ENCODE measurements at places on chromosomes 7 and 10.
A peak's percentile ranks its signal among the peaks of the same experiment; 100 is the strongest.

DNA sequence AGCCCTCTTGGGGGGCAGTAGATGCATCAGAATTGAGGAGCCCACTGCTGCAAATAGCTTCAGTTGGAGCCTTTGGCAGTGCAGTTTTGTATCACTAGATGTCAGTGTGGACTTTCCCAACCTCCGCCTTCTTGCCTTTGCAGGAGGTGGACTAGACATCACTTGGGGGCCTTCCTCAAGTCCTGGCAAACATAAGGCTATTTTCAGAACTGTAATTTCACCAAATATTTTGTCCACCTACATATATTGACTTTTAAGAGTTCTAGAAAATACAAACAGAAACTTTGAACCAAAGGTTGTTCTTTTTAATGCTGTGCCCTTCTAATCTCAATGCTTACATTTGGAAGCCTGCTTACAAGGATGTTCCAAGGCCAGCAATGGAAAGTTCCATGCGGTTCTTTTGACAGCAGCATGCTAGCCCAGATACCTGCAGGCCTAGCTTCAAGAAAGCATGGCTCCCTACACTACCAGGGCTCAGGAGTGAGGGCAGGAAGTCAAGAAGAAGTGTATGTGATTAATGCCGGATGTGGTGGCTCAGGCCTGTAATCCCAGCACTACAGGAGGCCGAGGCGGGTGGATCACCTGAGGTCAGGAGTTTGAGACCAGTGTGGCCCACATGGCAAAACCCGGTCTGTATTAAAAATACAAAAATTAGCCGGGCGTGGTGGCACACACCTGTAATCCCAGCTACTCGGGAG lies 8.0 kb upstream of the ZNRF2 start:
- ATAC-seq: peak; percentile 67

GRCh38 chr7:2471396-2471795 lies 4.8 kb downstream of the GRIFIN start:
- ATAC-seq: no peak

- ATAC-seq: no peak
These were observed 161.4 kb downstream of the TFEC start for GRCh38 chr7:115869190-115869589.

GRCh38 chr7:27180431-27181420 lies 4.3 kb downstream of the HOXA11 start:
- ATAC-seq: no peak

- ATAC-seq: peak; percentile 40
These were observed 72.7 kb downstream of the LHPP start for GRCh38 chr10:124534231-124534798.

DNA sequence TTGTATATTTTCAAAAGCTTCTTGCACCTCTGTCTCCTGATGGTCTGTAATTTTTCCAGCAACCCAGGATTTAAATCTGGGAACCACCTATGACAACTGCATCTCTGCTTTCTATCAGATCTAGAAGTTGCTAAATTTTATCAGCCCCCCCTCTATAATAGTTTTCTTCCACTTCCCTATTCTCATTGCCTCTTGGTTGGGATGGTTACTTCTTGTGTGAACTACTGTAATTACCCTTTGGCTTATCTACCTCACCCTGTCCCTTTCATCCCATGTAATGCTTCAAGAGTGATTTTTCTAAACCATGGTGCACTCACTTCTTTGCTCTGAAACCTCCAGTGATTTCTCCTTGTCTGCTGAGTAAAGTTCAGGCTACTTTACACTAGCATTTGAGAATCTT lies 92.3 kb downstream of the BMPR1A start:
- ATAC-seq: no peak

GRCh38 chr7:44622342-44623151 lies 16.1 kb downstream of the OGDH start:
- peak; percentile 83 for ATAC-seq

DNA sequence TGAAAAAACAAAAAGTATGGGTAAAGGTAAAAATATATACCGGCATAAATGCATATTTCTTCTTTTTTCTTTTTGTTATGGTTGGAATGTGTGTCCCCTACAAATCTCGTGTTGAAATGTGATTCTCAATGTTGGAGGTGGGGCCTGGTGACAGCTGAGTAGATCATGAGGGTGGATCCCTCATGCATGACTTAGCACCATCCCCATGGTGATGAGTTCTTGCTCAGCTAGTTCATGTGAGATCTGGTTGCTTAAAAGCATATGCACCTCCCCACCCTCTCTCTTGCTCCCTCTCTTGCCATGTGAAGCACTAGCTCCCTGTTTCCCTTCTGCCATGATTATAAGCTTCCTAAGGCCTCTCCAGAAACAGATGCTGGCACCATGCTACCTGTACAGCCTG lies 93.3 kb downstream of the HYCC1 start:
- no peak for ATAC-seq

DNA sequence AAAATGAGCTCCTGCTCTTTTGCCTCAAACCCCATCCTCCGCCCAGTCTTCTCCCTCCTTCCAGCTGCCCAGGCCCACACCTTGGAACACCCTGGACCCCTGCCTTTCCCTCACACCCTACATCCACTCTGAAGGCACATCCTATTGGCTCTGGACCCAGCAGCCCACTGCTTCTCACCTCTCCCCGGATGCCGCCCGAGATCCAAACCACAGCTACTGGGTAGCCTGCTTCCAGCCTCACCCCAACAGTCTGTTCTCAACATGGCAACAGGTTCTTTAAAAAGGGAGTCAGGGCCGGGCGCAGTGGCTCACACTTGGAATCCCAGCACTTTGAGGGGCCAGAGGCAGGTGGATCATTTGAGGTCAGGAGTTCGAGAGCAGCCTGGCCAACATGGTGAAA lies 9.5 kb upstream of the SMARCD3 start:
- ATAC-seq: no peak

DNA sequence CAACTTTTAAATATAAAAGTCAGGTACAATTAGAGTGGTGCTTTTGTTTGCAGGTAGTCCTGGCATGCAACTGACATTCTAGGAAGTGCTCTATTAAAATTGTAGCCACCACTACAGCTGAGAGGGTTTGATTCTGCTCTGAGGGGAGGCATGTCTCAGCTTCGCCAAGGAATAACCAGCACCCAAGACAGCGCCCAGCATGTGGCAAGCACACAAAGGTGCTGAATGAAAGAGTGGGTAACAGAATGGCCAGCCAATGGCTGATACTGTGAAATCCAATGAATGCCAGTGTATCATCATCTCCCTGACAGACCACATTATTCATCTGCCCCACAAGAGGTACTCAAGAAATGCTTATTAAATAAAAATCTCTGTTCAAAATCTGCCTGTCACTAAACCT lies 6.9 kb downstream of the PARP12 start:
- no peak for ATAC-seq

DNA sequence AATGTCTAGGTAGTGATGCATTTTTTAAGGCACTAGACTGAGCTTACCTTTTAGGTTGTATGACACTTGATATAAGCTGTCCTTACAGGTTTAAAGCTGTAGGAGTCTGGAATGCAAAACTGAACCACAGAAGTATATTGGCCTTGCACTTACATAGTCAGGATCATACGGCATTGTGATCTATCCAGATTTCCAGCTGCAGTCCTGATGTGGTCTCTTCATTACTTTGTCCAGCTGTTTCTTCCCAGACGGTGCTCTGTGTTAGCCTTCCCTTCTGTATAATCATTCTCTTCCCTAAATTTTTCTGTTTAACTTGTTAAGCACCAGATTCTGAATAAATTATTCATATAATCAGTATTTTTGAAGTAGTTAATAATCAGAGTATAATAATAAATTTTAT lies 67.1 kb downstream of the AUTS2 start:
- ATAC-seq: no peak

DNA sequence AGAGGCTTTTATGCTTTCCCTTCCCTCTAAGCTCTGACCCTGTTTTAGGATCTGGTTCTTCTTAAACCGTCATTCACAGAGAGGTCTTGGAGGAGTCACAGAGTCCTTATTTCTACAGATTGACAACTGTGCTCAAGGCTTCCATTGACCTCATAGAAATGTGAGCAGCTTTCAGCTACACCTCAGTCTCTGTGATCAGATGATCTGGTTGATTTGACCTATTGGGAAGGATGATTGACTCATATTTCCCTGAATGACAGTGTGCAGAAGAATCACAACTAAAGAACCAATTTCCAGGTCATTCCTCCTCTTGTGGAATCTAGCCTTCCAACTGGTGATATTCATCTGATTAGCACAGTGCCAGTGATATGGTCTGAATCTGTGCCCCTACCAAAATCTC lies 3.4 kb downstream of the CYP3A4 start:
- ATAC-seq: no peak

DNA sequence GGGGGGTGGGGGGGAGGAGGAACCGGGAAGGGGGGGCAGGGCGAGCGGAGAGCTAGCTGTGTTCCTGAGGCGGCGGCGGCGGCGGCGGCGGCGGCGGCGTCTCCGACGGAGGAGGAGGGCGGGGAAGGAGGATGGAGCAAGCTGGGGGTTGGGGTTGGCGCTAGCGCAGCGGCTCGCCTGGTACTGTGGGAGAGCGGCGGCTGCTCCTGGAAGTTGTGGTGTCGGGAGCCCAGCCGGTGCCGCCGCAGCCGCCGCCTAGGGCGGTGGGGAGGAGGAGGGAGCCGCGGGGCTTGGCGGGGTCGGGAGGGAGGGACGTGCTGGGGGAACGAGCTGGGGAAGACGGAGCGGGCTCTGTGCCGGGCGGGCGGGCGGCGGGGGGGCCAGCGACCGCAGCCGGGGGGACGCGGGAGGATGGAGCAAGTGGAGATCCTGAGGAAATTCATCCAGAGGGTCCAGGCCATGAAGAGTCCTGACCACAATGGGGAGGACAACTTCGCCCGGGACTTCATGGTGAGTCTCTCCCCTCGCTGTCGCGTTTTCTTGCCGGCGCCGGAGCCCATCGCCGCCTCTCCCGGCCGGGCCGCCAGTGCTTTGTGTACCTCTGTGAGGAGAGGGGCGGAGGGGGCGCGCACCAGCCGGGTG lies at the start of gene PTPN12:
PTPN12 (plus strand) TSS at position 160 of the 642 bp plus-strand sequence; CDS start at position 412, 252 bp downstream.
- peak; percentile 65 for ATAC-seq

DNA sequence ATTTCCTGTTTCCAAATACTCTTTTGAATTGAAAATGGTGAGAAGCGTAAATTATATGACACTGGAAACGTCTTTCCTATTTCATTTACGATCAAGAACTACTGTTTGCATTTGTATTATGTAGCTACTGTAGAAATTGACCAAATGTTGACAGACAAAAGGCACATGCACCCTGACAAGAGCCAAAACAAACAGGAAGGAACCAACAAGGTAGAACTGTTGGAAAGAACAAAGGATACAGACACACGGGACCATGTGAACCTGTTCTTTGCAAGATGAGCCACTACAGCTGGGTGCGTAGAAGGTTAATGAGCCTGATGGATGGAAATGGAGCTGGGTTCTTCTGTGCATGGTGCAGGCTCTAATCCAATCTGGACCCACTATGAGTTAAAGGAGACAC lies 48.4 kb upstream of the FZD8 start:
- ATAC-seq: no peak

- peak; percentile 85 for ATAC-seq
These were observed 37.4 kb upstream of the OPALIN start for GRCh38 chr10:96395931-96396877.

GRCh38 chr7:147296986-147297385 lies 1180.4 kb downstream of the CNTNAP2 start:
- no peak for ATAC-seq

DNA sequence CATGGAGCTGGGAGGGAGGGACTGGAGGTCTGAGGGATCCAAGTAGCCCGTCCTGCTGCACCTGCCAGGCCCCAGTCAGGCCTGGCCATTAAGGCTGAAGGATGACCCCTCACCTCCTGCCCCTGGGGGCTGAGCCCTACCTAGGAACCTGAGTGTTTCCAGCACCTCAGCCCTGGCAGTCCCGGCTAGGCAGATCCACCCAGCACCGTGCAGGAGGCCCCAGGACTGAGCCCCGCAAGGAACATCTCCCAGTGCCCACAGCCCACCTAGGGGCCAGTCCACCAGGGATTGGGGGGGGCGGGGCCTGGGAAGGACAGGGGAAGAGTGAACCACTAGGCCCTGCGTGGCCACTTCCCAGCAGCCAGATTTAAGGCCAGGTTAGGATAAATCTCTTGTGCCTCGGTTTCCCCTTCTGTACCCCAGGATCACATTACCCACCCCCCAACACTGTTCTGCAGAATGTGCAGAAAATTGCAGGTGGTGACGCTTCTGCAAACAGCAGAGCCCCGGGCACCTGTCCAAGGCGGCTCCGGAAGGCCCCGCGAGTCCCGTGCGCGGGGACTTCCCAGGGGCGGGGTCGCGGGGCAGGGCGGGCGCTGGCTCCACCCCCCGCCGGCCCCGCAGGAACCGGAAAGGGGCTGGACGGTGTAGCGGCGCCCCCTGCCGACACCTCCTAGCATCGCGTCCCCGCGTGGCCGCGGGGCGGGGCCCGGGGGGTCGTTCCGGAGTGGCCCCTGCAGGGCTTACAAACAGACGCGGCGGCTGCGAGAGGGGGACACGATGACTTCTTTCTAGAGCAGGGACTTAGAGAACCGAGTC lies 55.9 kb downstream of the PWWP2B start:
- ATAC-seq: peak; percentile 91

DNA sequence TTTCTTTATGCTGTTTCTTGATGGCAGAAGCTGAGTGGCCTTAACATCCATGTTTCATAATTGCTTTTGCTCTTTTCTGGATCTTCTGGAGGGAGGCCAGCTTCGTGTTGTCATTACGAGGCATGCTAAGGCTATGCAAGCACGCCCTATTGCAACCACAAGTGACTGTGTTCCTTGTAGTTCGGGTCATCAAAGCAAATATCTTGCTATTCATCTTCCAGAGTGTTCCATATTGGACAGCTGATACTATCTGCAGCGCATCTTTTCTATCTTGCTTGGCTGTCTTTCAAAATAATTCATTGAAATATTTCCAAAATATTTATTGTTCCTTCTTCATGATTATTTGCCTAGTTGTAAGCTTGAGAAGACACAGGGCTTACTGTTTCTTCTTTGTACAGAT lies 5.0 kb downstream of the EPHB6 start:
- no peak for ATAC-seq

DNA sequence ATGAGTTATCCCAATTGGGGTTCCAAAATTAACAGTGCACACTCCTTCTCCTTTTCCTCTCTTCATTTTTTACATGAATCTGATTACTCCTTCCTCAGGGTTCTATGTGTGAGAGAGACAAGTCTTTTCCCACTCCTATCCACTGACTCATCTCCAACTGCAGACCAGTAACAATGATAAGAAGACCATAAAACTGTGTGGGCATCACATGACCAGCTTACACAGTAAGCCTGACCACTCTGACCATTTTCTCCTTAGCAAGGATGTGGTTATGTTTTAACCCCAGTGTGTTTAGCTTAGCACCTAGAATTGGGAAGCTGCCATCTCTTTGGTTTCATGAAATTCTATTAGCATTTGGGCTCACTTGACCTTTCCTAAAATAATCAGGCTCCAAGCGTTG lies 145.0 kb upstream of the CALCR start:
- no peak for ATAC-seq
